Bronchial smooth muscle cell (primary cell): ENCODE measurements at places on chromosomes 6 and 20. TPM values are rescaled to one million over a fixed set of nuclear protein-coding genes. Genes with fewer than 3 reads are reported as not detected.

The ANKRD66 gene
- not detected in 2 replicates for total RNA-seq

The C4A gene
- total RNA-seq: 13.1 and 13.6 TPM in 2 replicates

The CGA gene
- total RNA-seq: 0.16 TPM in 1 of 2 replicates, not detected in the other

The CTSA gene
- total RNA-seq: 134 and 234 TPM in 2 replicates

The VIP gene
- not detected in 2 replicates for total RNA-seq

The NOTCH4 gene
- total RNA-seq: 0.77 and 0.79 TPM in 2 replicates

The HLA-A gene
- 288 and 366 TPM in 2 replicates for total RNA-seq

The FAM184A gene
- total RNA-seq: under 0.01 and 0.16 TPM in 2 replicates

The VSTM2L gene
- total RNA-seq: 0.32 and 2.7 TPM in 2 replicates

The MMP24 gene
- total RNA-seq: 0.09 and 0.47 TPM in 2 replicates

The MAPK13 gene
- 5.2 and 10.2 TPM in 2 replicates for total RNA-seq

The HBS1L gene
- 116 and 125 TPM in 2 replicates for total RNA-seq

The GPX5 gene
- not detected in 2 replicates for total RNA-seq
